Left cardiac atrium (tissue), 4 donors: ENCODE measurements at places on chromosomes 1 and 21.

GRCh38 chr1:222820171-222820712 is 5.4 kb downstream of the DISP1 start:
- no peak for DNase-seq

GRCh38 chr1:64536836-64537490 is 67.0 kb downstream of the CACHD1 start:
- no peak for DNase-seq

DNA sequence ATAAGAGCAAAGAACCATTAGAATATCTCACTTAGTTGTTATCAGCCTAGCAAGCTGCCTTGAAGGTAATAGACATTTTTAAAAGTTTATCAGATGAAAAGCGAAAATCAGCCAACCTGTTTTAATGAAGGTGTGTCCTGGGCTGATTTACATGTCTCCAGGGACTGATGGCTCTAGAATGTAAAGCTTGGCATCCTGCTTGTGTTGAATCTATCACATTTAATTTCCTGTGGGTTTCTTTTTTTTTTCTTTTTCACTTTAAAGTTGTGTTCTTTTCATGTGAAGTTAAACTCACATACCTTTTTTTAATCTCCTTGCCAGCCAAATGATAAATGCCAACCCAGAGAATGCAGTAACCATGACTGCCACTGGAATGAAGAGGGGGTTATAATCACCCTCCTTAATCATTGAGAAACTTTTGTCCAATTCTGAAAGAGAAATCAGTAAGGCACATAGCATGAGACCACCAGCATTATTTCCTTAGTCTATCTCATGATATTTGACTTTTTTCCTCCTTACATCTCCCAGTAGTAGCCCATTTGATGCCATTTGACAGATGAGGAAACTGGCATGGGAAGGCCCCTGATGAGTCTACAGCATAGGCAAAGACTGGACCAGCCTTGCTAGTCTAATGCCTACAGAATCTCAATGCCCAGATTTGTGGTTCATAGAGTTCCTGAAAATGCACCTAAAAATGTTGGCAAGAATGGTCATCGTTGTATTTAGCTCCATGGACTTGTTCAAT is 10.0 kb downstream of the SELL start:
- no peak for DNase-seq

DNA sequence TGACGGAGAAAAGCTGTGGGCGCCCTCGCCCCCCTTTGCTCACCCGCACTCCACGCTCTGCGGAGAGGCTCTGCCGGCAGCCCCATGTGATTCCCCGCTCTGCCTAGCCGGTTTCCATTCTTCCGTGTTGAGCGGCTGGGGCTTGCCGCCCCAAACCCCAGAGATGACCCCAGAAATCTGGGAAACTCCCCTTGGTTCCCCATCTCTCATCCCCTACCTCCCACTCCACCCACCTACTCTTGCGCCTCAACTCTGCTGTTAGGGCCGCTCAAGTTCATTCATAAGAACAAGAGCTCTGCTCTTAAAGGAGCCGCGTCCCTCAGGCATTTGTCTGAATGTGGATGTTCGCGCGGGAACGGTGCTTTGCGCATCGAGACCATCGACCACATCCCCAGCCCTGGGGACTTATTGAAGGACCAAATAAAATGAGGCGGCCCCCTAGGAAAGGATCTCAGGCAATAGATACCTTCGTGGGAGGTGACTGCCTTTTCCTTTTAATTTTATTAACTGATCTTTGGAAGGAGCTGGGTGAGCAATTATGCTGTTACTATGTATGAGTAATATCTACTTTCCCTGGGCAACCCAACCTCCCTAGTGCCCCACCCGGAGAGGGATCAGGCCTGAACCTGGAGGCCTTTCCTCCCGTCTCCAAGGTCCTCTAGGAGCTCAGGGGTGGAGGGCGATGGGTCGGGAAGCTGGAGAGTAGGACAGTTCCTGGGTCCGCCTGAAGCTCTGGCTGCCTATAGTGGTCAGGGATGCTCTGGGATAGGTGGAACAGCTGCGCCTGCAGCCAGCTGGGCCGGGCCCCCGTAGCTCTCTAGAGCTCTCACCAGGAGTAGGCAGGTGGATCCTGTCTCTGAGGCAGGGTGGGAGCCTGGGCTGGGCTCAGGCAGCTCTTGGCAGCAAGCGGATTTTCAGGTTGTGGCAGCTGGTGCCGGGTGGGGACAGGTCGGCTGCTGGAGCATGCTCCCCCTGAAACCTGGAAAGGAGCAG is 898 bp downstream of the MFSD2A start:
- DNase-seq: no peak

DNA sequence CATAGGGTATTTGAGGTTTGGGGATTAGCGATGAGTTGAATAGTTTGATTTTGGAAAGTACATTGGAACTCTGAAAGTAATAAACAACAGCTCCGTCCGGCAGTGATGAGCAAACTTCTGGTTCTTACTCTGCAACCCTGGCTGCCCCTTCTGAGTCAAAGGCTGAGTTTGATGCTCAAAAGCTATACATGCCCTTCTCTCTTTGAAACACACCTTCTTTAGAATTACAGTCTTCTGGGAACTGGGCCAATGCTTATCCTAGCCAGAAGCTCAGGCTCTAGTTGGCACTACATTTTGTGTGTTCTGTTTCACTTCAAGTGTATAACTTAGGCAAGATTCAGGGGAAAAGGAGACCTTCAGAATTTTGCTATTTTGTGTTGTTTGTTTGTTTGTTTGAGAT is 9.3 kb downstream of the AHCYL1 start:
- DNase-seq: no peak

GRCh38 chr1:33943978-33944377 is 80.1 kb downstream of the HMGB4 start:
- DNase-seq: no peak

- peak; percentile 80 for DNase-seq
These were observed 2.9 kb downstream of the IFI6 start for GRCh38 chr1:27668808-27669723.

GRCh38 chr1:93446837-93447451 is 974 bp upstream of the FNBP1L start:
- DNase-seq: peak; percentile 34

DNA sequence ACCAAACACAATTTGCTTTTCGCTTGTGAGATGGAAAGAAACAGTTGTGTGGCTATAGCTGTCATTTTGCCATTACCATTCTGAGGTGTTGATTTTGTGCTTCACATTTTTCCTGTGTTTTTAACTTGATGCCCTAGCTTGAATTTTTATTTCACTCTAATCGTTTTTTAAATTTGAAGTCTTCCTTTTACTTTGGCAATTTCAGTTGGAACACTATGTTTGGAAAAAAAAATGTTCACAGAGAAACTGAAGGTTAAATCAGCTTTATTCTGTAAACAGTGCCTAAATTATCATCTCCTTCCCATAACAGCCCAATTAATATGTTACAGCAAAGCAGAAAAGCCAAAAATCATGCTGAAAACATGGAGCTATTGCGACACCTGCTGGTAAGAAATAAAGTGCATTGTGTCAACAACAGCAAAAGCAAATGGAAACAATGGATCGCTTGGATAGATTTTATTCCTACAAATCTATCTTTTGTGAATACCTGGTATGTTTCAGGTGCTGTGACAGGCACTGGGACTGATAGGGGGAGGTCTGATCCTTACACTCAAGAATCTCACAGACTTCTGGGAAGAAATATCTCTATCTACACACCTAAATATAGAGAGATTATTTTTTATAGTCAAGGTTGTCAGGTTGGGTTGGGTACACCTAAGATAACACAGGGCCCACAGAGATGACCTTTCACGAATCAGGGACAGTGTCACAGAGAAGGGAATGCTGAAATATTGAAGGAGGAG is 16.2 kb upstream of the ERICH3 start:
- DNase-seq: no peak
